ENCODE measurements at places on chromosomes 7 and 10. TPM values are rescaled to one million over a fixed set of nuclear protein-coding genes. Genes with fewer than 3 reads are reported as not detected.

Gene RADIL
- polyA plus RNA-seq, result 7.6 TPM

Gene ADD3
- polyA plus RNA-seq, result 27.7 TPM

Gene MEPCE
- polyA plus RNA-seq, result 25.8 TPM

Gene WIPF3
- polyA plus RNA-seq, result 5.0 TPM

Gene DNAH11
- polyA plus RNA-seq, result 1.5 TPM

Gene SUN3
- not detected for polyA plus RNA-seq

Gene HKDC1
- polyA plus RNA-seq, result 0.12 TPM

Gene PEX1
- polyA plus RNA-seq, result 11.4 TPM

Gene COL28A1
- polyA plus RNA-seq, result 0.38 TPM

Gene NUDT5
- polyA plus RNA-seq, result 130 TPM

Gene OPN4
- polyA plus RNA-seq, result not detected

Gene LRRC18
- not detected for polyA plus RNA-seq

Gene CNPY1
- not detected for polyA plus RNA-seq

Gene GRID2IP
- polyA plus RNA-seq, result 1.5 TPM

Gene NPC1L1
- 0.14 TPM for polyA plus RNA-seq

Gene DPYSL4
- polyA plus RNA-seq, result 21.6 TPM

Gene ELN
- polyA plus RNA-seq, result 5.4 TPM

Gene MMP21
- 0.05 TPM for polyA plus RNA-seq

Gene TET1
- polyA plus RNA-seq, result 15.2 TPM

Gene LIPN
- not detected for polyA plus RNA-seq

Gene CDNF
- polyA plus RNA-seq, result 0.27 TPM

Gene GPR22
- not detected for polyA plus RNA-seq

Gene ZNF786
- polyA plus RNA-seq, result 8.3 TPM

Gene RBP3
- polyA plus RNA-seq, result not detected

Gene CRYGN
- polyA plus RNA-seq, result 0.98 TPM

Gene TACC2
- polyA plus RNA-seq, result 21.2 TPM

Gene GDF2
- not detected for polyA plus RNA-seq

Gene CTBP2
- polyA plus RNA-seq, result 274 TPM

Gene WEE2
- not detected for polyA plus RNA-seq

All from H1 (cell line).